Smooth muscle cell of the coronary artery (primary cell): ENCODE measurements at places on chromosomes 6 and 20. TPM values are rescaled to one million over a fixed set of nuclear protein-coding genes. Genes with fewer than 3 reads are reported as not detected.

The PACRG gene
- total RNA-seq, result 0.59 TPM in 1 of 2 replicates, not detected in the other

The PDE10A gene
- total RNA-seq, result 1.9 and 13.0 TPM in 2 replicates

The PBOV1 gene
- not detected in 2 replicates for total RNA-seq

The BHLHE23 gene
- not detected in 2 replicates for total RNA-seq

The BPIFA1 gene
- not detected in 2 replicates for total RNA-seq
